Activated T-cell treated with anti-CD3 and anti-CD28 coated beads, Interleukin-2, amount 50 U/mL, for 48 hours (primary cell): ENCODE measurements at places on chromosomes 13 and 19.

- DNase-seq, result no peak
These were observed 26.2 kb downstream of the CCNE1 start for GRCh38 chr19:29837996-29838395.

DNA sequence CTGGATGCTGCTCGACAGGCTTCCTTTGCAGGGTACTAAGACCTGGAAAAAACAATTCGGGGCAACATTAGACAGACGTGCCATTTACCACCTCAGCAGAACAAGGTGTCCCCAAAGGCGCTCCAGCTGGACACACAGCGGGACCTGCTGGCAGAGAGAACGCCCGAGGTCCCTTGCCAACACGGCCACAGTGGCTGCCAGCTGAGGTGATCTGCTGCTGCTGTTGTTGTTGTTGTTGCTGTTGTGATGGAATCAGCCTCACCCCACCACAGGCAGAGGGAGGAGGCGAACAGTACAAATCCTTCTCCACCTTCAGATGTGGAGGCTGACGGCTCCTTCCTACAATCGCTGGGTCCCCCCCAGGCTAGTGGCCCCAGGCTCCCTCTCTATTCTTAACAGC, 25.2 kb downstream of the ANKRD27 start:
- no peak for DNase-seq

DNA sequence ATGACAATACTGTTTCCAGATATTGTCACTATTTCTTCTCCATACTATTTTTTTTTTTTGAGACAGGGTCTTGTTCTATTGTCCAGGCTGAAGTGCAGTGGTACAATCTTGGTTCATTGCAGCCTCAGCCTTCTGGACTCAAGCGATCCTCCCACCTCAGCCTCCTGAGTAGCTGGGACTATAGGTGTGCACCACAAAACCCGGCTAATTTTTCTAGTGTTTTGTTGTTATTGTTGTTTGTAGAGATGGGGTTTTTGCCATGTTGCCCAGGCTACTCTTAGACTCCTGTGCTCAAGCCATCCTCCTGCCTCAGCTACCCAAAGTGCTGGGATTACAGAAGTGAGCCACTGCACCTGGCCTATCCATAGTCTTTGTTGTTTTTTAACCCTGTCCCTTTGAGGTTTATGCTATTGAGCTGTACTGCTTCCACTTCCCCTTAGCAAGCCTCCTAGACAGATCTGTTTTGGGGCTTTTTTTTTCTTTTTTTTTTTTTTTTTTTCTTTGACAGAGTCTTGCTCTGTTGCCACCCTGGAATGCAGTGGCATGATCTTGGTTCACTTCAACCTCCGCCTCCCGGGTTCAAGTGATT, 27.6 kb upstream of the MAP3K10 start:
- DNase-seq, result no peak

GRCh38 chr13:85671336-85671735, 127.9 kb downstream of the SLITRK6 start:
- DNase-seq, result no peak

DNA sequence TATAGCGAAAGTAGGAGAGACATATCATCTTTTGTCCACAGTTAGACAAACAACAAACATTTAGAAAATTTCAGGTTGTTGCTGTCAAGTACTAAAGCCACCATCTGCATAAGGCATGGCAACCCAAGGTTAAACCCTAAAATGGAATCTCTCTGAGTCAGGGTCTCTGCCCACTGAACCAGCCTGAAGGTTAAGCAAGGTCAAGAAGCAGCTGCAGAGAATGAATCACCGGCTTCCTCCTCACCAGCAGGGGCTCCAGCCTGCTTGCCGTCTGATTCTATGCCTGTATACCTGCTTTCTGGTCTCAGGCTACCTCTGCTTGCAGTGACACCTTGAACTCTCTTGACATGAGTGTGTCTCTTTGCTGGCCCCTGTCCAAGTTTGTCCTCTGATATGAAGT, 726.2 kb upstream of the SGCG start:
- DNase-seq, result no peak

- no peak for DNase-seq
These were observed 7.7 kb upstream of the LGALS7 start for GRCh38 chr19:38781058-38781457.
